ENCODE measurements at places on chromosomes 13 and 19.
A peak's percentile ranks its signal among the peaks of the same experiment; 100 is the strongest.

DNA sequence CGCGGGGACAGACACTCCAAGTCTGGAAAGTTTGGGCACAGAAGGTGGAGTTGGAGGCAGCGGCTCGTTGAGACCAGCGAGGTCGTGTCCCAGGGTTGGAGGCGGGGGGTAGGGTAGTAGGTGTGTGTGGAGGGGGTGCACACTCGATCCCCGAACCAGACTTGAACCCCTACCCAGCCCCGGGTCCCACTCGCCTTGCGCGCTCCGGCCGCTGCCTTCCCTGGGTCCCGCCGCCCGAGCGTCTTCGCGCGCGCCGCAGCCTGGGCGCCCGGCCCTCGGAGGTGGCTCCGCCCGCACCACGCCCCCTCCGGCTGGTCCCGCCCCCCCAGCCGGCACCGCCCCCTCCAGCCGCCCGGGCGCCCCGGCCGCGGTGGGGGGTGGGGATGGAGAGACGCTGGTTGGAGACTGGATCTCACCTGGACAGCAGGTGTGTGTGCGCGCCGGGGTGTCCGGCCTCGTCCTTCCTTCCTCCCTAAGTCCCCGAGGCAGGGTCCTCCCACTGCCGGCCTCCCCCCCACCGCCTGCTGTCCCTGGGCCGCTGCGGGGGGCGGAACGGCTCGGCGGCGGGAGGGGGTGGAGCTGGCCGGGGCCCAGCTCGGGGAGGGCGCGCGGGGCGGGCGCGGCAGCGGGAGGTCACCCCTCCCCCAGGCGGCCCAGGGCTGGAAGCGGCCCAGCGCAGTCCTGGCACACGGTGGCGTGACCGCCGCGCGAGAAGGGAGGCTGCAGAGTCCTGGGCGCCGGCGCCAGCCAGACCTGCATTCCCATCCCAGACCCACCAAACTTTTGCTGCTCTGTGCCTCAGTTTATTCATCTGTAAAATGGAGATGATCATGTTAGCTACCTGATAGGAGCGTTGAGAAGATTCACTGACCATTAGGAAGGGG lies at the start of gene KANK2:
KANK2 (minus strand) TSS at position 255 of the 884 bp plus-strand sequence. CDS start 3,034 bp downstream, outside the sequence.
- DNase-seq, result peak; percentile 94

GRCh38 chr19:3387645-3388589 lies 21.5 kb downstream of the NFIC start:
- DNase-seq, result peak; percentile 86

GRCh38 chr19:12791345-12792050 lies at the start of gene JUNB:
JUNB (plus strand) TSS chr19:12791486; CDS start chr19:12791772, 286 bp downstream.
- DNase-seq, result peak; percentile 98

- no peak for DNase-seq
Observed at GRCh38 chr13:108121406-108121805, 93.9 kb downstream of the LIG4 start.

DNA sequence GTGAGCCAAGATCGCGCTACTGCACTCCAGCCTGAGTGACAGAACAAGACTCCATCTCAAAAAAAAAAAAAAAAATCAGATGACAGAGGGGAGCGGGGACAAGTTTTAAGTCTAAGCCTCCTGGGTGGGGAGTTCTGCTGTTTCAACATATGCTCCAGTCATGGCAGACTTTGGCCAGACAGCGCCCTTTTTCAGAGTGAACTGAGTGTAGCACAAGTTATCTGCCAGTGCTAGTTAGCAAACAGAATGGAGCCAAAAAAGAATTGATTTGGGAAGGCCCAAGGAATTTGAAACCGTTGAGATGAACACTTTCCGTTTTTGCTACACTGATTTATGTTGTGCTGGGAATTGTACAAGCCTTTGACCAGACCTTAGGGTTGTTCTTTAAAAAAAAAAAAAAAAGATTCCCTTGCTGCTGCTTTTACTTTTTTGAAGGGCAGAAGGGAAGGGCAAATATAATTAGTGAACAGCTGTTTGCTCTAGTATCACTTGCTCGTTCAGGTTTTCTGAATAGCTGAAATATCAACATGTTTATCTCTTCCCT lies 5.7 kb downstream of the ACTN4 start:
- DNase-seq, result no peak

GRCh38 chr13:35765366-35765765 lies 288.9 kb upstream of the MAB21L1 start:
- no peak for DNase-seq

- DNase-seq, result no peak
Observed at GRCh38 chr19:16073988-16074387, 2.3 kb upstream of the TPM4 start.

DNA sequence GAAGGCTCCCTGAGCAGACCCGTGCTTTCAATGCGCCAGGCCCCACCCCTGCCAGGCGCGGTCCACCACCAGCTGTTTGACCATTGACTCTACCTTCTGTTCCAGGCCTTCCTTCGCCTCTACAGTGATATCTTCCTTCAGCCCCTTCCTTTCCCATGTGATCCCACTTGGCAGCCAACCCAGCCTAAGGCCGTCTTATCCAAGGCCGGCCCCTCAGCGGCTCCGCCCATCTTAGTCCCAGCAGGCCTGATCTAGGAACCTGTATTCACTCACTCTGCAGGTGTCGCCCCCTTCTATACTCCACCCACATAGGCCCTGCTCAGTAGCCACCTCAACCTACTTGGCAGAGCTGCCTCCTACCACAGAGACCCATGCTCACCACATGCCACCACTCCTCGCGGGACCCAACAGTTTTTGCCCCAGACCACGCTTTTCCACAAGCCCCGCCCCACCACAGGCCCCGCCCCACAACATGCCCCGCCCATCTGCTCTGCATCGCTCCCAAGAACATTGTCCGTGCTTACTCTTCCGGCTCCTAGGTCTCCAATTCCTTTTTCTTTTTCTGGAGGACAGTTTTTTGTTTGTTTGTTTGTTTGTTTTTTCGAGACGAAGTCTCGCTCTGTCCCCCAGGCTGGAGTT lies 2.9 kb downstream of the RASIP1 start:
- DNase-seq, result no peak

DNA sequence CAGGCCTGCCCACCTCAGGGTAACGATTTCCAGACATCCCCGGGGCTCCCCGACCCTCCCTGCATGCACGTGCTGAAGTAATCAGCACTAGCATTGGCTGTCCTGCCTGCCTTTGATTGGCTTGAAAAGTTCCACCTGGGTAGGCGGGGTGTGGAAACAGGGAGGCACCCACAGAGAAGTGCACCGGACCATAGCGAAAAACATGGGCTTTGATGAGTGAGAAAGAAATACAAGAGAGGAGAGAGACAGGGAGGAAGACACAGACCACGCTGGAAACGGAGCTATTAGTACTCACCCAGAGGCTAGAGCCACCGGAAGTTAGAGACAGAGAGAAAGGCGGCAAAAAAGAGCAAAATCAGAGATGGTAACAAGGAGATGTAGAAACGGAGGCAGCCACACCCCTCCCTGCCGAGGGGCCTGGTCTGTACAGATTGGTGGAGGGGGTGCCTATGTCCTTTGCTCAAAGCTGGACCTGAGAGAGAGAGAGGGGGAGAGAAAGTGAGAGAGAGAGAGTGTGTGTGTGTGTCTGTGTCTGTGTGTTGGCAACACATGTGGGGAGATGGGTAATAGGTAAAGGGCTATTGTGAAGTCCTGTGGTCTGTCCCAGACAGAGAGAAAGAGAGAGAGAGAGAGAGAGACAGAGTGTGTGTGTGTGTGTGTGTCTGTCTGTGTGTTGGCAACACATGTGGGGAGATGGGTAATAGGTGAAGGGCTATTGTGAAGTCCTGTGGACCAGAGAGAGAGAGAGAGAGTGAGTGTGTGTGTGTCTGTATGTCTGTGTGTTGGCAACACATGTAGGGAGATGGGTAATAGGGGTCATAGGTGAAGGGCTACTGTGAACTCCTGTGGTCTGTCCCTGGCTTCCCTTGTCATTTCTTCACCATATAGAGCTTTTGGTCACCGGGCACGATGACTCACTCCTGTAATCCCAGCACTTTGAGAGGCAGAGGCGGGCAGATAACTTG lies 2.9 kb downstream of the CGB3 start:
- no peak for DNase-seq

GRCh38 chr19:861756-862580 lies 2.5 kb downstream of the CFD start:
- no peak for DNase-seq

GRCh38 chr19:48588670-48589401 lies 17.7 kb upstream of the SPACA4 start:
- peak; percentile 90 for DNase-seq

GRCh38 chr19:15297416-15298224 lies 34.7 kb downstream of the BRD4 start:
- DNase-seq, result no peak

DNA sequence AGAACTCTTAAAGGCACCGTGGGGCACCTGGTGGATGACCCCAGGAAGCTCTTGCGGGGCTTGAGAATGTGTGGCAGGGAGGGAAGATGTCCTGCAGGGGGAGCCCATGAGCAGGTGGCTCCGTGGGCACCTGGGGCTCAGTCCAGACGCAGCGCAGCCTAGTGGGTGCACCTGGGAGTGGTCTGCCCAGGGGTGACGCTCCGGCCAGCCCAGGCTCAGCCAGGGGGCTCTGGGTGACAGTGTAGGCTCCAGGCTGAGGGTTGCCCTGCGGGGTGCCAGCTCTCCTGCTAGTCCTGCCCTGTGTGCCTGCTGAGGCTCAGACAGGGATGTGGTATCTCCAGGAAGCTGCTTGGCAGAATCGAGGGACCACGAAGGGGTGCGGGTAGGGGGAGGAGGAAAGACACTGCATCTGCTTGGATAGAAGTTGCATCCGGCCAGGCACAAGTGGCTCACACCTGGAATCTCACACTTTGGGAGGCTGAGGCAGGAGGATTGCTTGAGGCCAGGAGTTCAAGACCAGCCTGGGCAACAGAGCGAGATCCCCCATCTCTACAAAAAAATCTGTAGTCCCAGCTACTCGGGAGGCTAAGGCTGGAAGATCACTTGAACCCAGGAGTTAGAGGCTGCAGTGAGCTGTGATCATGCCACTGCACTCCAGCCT lies 15.0 kb upstream of the PGLS start:
- peak; percentile 80 for DNase-seq

DNA sequence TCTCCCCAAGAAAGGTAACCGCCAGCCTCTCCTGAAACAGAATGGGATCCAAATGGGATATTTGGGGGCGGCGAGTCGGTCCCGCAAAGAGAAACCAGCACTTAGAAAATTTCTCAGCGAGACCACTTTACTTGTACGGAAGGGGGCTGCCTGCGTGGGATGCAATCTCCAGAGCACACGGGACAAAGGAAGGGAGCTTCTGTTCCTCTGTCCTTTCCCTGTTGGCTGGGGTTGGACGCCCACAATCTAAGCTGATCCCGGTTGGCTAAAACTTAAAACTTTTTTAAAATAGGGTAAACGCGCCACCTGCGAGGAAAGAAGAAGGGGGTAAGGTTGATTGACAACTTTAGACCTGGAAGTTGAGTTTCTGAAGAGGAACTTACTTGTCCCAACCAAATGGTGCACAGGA lies 826 bp upstream of the BSG start:
- no peak for DNase-seq

GRCh38 chr19:3518659-3519058 lies 12.5 kb downstream of the FZR1 start:
- DNase-seq, result no peak

DNA sequence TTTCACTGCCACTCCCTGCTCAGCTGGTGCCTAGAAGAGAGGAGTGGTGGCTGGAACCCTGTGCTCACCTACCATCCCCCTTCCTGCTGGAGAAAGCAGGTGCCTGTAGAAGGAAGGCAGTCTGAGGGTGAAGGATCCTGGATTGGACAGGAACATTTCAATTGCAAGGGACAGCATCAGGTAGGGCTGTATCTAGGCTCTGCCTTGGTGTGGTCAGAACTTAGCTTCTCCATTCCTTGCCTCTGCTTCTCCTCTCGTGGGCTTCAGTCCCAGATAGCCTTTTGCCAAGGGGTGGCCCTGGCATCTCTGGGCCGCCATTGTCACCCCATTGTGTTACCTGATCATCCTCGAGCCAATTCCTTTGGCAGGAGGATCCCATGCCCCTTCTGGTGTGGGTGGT lies 73.2 kb upstream of the KCTD15 start:
- DNase-seq, result no peak

DNA sequence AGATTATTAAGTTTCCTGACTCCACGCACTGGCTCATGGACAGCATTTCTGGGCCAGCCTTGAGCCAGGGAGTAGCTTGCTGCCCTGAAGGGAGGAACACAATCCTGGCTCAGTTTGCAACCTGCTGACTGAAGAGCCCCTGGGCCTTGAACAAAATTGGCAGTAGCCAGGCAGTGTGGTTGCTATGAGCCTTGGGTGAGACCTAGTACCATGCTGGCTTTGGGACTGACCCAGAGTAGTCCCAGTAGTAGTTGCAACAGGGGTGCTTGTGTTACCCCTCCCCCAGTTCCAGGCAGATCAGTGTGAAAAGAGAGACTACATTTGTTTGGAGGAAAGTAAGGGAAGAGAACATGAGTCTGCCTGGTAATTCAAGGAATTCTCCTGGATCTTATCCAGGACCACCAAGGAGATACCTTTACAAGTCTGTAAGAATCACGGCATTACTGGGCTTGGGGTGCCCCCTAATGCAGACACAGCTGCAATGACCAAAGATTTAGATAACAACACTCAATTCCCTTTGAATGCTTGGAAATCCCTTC lies 22.0 kb downstream of the ITGBL1 start:
- DNase-seq, result no peak

GRCh38 chr19:4985551-4985991 lies 16.7 kb downstream of the KDM4B start:
- DNase-seq, result no peak

DNA sequence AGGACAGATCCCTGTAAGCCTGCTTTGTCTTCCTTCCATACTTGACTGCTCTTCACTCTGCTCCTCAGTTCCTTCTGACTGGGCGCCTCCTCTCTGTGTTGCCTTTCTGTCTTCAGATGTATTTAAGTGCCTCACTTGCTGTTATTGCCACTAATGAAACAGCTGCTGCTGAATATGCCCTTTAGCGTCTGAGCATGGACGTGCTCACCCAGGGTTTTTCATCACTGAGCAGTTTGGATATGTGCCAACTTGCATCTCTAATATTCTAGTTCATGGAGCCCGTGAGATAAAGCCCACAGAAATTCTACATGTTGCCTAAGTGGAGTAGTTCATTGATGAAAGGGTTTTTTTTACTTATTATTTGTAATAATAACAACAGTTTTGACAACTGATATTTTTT lies 198.2 kb downstream of the MYO16 start:
- no peak for DNase-seq

DNA sequence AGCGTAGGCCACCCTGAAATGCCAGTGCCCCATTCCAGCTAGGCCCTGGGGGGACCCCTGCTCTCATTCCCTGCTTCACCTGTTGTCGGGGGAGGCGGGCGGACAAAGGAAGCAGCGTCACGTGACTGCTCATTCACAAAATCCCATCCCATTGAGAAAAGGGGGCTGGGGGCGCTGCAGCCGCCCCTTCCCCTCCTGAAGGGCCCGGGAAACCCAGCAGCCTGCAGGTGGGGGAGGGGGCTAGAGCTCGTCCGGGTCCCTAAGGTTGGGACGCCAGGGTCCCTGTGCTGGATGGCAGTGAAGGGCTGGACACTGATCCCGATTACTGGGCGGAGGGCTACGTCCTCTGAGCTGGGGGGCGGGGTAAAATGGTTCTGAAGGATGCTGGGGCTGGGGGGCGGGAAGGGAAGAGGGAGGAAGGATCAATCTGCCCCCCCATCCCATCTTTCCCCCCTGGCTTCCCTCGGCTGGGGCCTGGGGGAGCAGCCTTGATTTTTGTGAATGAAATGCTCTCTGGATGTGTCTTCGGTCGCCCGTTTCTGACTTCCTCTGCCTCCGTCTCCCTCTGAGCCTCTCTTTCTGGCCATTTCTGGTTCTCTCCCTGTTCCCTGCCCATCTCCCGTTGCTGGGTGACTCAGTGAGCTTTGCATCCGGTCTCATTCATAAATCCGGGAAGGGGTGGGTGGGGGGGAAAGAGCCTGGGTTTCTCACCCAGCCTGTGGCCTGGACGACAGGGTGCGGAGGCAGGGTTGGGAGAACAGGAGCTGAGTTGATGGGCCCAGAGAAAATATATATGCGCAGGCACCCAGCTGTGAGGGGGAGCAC lies 816 bp downstream of the SPRED3 start:
- no peak for DNase-seq
